ENCODE measurements at places on chromosomes 6 and 20. TPM values are rescaled to one million over a fixed set of nuclear protein-coding genes. Genes with fewer than 3 reads are reported as not detected.

- no peak for DNase-seq
Observed at GRCh38 chr6:149642829-149643580, 5.5 kb downstream of the KATNA1 start.

The SLC4A11 gene
- total RNA-seq: not detected

The TOX2 gene
- not detected for total RNA-seq

- DNase-seq: no peak
Observed at GRCh38 chr6:4017834-4018170, 61.1 kb downstream of the FAM217A start.

DNA sequence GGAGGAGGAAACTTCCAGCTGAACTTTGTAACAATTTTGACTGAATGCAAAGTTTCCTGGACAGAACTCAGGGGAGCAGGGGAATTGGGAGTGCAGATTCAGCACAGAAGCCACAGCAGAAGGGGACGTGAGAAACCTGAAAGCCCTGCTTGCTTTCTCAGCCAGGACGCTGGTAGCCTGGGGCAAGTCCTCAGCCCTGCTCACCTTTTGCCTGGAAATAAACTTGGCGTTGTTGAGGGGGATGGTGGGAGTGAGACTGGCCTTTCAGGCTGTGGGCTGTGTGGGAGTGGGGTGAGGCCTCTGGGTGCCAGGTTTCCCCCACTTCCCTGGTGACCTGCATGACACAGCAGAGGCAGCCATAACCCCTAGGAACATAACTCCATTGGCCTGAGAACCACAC, 238.1 kb upstream of the HS3ST5 start:
- no peak for DNase-seq

GRCh38 chr6:101352316-101352715, 41.2 kb upstream of the GRIK2 start:
- DNase-seq: peak; percentile 7

The GNAS-AS1 gene
- total RNA-seq: 4.1 TPM

The RNF217 gene
- 113 TPM for total RNA-seq

DNA sequence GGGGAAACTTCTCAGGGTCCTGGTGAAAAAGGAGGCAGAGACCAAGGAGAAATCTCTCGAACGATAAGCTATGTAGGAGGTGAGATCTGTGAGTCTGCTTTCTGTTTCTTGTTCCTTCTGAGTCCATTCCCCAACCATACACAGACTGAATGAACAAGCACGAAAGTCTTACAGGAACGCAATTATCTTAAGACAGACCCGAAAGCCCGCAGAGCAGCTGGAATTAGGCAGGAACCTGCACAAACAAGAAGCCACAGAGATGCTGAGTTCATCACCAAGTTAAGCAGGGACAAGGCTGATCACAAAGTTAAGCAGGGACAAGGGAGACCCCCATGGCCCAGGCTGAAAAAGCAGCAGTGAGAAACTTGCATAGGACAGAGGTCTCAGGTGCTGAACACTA, 21.4 kb upstream of the NELFCD start:
- no peak for DNase-seq

The HCK gene
- 6.0 TPM for total RNA-seq

DNA sequence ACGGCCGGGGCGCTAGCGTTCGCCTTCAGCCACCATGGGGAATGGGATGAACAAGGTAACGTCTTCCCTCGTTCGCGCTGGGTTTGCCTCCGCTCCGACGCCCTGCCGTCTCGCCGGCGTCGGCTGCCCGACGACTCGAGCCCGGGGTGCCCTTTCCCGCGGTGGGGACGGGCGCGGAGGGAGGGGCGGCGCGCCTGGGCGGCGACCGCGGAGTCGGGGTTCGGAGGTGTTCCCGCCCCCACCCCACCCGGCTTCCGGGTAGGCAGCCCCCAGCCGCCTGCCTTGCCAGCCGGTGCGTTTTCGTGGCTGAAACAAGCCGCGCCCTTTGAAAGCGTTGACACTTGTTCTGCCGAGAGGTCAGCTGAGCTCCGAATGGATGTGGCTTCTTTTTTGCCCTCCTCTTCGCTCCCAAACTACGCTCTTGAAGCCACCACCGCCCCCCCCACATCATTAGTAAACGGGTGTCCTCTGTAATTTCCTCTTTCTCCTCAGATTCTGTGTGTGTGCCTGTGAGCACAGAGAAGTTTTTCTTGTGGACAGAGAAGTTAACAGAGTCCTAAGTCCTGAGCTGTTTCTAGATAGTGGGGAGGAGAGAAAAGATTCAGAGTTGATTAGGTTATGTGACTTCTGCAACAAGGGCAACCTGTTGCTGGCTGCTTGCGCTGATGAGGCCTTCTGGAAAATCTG, 362 bp downstream of the DUSP22 start:
- DNase-seq: peak; percentile 59

The ECT2L gene
- not detected for total RNA-seq

- DNase-seq: no peak
Observed at GRCh38 chr6:75946146-75946831, 126.2 kb downstream of the IMPG1 start.

GRCh38 chr20:57615445-57615811, 4.8 kb downstream of the ZBP1 start:
- DNase-seq: no peak

- no peak for DNase-seq
Observed at GRCh38 chr20:58492795-58493524, 22.2 kb downstream of the APCDD1L start.

The ZBTB9 gene
- 10.4 TPM for total RNA-seq

DNA sequence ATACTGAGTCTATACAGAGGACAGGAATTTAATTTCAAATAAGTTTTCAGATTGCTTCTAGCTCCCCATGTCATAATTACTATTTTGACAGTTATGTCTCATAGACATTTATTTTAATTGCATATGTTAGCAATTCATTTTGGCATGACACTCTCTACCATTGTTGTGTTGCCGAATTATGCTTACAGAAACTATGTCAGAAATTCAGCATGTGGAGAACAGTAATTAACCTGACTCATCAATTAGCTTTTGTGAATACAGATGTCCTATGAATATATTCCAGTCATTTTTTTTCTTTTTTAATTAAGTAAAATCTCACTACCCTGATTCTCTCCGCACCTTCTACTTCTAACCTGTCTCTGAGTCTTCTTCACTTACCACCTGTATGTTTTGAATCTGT, 105.1 kb downstream of the NKAIN2 start:
- DNase-seq: no peak

GRCh38 chr6:108080010-108080780, 5.7 kb upstream of the OSTM1 start:
- DNase-seq: no peak

The TMEM170B gene
- 11.6 TPM for total RNA-seq

- peak; percentile 60 for DNase-seq
Observed at GRCh38 chr20:47784599-47785310, 526 bp downstream of the SULF2 start.

DNA sequence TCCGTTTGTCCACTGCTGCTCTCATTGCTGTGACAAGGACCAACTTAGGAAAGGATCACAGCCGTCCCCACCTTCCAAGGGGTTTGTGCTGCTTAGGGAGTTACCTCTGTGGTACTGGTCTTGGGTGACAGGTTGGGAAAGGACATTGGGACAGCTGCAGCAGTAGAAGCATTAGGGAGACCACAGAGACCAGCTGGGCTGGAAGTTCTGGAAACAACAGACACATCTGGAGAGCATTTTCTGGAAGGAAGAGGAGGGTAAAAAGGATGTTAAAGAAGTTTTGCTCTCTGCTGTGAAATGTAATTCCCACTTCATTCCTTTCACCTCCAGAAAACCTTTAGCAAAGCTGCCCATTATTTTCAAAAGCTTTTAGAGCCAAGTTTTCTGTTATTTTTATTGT, 304.2 kb downstream of the LRFN2 start:
- no peak for DNase-seq

Measured in umbilical cord (tissue), 2 donors.